ENCODE measurements at places on chromosomes 1 and 21. TPM values are rescaled to one million over a fixed set of nuclear protein-coding genes. Genes with fewer than 3 reads are reported as not detected.

The LMOD1 gene
- not detected for total RNA-seq

The MPZ gene
- total RNA-seq: 3.0 TPM

The INAVA gene
- not detected for total RNA-seq

The ETV3L gene
- total RNA-seq: not detected

The C1orf53 gene
- 1.3 TPM for total RNA-seq

- H3K27ac ChIP-seq: peak overlapping the region; percentile 77
- H3K4me1 ChIP-seq: peaks cover 86% of the 10 kb centered on the region
- DNase-seq: no peak
- H3K36me3 ChIP-seq: peaks cover 1% of the 10 kb centered on the region
Measured at GRCh38 chr1:41677620-41678019, 193.1 kb upstream of the EDN2 start.

- H3K4me1 ChIP-seq: no peaks in the 10 kb centered on the region
- no peaks in the 10 kb centered on the region for H3K27me3 ChIP-seq
- H3K4me3 ChIP-seq: no peak overlapping the region
- H3K27ac ChIP-seq: no peak overlapping the region
Measured at GRCh38 chr1:194378517-194378916, 1192.1 kb upstream of the B3GALT2 start.

DNA sequence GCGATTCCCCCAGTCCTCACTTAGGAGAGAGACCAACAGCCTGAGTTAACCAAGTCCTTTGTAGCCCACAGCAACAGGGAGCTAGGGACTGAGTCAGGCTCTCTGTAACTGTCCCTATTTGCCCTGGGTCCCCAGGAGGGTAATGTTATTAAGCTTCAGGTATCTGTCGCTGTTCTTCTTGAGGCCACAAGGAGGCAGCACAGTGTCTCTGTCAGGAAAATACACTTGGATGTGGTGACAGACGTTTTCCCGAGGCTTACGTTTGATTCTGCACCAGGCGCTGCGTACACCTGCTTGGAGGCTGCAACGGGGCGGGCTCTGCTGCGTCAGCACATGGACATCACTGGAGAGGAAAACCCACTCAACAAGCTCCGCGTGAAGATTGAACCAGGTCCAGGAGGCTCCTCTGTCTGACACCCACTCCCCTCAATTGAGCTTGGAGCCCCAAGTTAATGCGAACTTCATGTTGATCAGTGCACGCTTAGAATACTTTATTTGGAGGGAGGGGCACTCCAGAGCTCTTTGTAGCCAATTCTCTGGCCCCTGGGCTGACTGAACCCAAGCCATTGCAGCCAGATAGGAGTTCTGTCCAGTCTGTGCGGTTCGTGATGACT lies 10.7 kb upstream of the ELF3 start:
- DNase-seq: peak; percentile 70
- no peaks in the 10 kb centered on the region for H3K4me1 ChIP-seq
- H3K27me3 ChIP-seq: no peaks in the 10 kb centered on the region
- no peak overlapping the region for H3K4me3 ChIP-seq

GRCh38 chr1:226304291-226304955 lies 4.5 kb downstream of the LIN9 start:
- no peaks in the 10 kb centered on the region for H3K27me3 ChIP-seq
- no peak overlapping the region for H3K4me3 ChIP-seq

DNA sequence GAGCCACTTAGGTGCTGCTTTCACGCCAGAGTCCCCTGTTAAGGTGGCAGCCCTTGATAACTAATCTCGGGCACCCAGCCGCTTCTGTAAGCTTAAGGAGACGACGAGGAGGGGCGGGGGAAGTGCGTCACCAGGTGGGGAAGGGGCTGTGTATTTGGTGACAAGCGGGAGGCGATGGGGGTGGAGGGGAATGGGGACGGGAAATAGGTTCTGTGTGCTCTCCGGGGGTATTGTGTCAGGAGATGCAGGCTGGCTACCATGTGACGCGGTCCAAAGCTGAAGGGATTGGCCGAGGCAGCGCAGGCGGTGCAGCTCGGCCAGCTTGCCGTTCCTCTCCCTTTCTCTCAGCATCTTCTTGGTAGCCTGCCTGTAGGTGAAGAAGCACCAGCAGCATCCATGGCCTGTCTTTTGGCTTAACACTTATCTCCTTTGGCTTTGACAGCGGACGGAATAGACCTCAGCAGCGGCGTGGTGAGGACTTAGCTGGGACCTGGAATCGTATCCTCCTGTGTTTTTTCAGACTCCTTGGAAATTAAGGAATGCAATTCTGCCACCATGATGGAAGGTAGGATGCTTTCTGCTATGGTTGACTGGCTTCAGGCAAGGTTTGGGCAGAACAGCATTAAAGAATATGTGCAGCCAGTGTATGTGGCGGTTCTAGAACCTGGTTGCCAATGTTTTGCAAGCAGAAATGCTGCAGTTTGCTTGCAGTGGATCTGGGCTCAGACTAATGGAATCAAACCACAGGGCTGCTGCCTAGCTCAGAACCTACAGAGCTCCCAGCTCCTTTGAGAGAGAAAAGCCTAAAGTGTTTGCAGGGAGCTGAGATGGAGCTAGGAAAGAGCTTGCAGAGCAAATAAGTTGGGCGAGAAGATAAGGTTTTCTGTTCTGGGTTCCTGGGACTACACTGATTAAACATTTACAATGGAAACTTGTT lies at the start of gene SGIP1:
SGIP1 (plus strand) TSS at position 350 of the 937 bp plus-strand sequence; CDS start at position 556, 206 bp downstream.
- H3K27ac ChIP-seq: no peak within 1 kb of the TSS
- H3K36me3 ChIP-seq: no peaks in the 10 kb centered on the region
- H3K27me3 ChIP-seq: peaks cover 64% of the 10 kb centered on the region

DNA sequence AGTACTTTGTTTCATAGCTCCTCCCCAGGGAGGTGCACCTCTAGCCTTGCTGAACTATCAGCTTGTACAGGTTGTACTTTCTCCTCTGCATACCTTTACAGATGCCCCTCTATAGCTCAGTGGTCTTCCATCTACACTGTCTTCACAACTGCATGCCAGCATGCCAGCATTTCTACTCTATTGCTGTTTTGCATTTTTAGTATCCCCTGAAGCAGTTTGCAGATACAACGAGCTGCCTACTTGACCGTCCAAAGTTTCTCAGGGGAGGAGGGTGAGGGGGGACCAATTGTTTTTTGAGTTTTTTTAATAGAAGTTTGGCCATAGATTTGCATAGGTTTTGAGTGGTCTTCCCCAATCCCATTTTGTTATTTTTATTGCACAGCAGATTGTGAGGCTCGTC lies 27.6 kb upstream of the CTH start:
- H3K27ac ChIP-seq: no peak overlapping the region
- H3K36me3 ChIP-seq: no peaks in the 10 kb centered on the region
- H3K4me3 ChIP-seq: no peak overlapping the region
- no peak for DNase-seq
- H3K27me3 ChIP-seq: peaks cover 11% of the 10 kb centered on the region
- H3K4me1 ChIP-seq: no peaks in the 10 kb centered on the region

DNA sequence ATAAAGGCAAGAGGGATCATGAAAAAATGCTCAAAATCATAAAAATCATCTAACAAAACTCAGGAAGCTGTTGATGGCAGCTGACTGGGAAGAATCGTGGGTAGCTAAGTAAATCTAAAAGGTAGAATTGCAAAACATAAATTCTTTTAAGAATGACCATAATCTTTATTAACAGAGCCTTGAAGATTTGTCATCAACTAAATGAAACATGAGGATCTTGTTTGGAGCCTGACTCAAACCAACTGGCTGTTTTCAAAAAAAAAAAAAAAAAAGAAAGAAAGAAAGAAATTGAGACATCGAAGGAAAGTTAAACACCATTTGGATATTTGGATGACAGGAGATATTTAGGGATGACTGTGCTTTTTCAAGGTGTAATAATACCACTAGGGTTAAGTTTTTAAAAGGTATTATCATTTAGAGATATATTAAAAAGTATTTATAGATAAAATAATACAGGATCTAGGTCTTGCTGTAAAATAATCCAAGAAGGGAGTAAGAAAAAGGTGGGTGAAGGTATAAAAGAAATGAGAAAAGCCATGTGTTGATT lies 48.6 kb downstream of the CD34 start:
- H3K36me3 ChIP-seq: peaks cover 45% of the 10 kb centered on the region
- H3K27ac ChIP-seq: peak overlapping the region; percentile 94
- H3K27me3 ChIP-seq: no peaks in the 10 kb centered on the region
- H3K4me3 ChIP-seq: peak overlapping the region; percentile 77

GRCh38 chr1:235470741-235471439 lies 33.4 kb downstream of the B3GALNT2 start:
- no peaks in the 10 kb centered on the region for H3K4me1 ChIP-seq
- H3K27me3 ChIP-seq: no peaks in the 10 kb centered on the region
- no peak overlapping the region for H3K27ac ChIP-seq
- H3K4me3 ChIP-seq: no peak overlapping the region
- peaks cover 4% of the 10 kb centered on the region for H3K36me3 ChIP-seq
- DNase-seq: no peak

All from activated CD4-positive, alpha-beta T cell treated with anti-CD3 and anti-CD28 coated beads, Interleukin-2, amount 10 ng/mL, durations not matched to agents 24 days and 14 days (primary cell).